ENCODE measurements at places on chromosomes 6 and 20.

- no peak for DNase-seq
These were observed 2.2 kb upstream of the CENPB start for GRCh38 chr20:3788685-3789155.

- peak; percentile 45 for DNase-seq
These were observed 174.3 kb upstream of the TNFAIP3 start for GRCh38 chr6:137692806-137693205.

DNA sequence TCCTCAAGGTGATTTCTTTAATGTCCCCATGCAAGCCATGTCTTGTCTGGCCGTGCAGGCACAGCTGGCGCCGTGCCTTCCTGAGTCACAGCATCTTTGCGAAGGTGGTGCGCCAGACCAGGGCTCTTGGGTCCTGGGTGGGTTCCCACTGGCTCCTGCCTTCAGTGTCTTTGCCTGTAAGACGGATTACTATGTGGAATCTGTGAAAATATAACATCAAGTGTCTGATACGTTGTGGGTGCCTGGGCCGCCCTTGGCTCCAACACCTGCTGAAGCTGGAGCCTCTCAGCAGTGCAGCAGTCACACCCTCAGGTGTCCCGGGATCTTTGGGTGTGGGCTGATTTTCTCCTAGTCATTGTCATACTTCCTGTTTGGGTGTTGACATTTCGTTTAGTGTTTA is 3.2 kb downstream of the OSBPL2 start:
- DNase-seq, result no peak

DNA sequence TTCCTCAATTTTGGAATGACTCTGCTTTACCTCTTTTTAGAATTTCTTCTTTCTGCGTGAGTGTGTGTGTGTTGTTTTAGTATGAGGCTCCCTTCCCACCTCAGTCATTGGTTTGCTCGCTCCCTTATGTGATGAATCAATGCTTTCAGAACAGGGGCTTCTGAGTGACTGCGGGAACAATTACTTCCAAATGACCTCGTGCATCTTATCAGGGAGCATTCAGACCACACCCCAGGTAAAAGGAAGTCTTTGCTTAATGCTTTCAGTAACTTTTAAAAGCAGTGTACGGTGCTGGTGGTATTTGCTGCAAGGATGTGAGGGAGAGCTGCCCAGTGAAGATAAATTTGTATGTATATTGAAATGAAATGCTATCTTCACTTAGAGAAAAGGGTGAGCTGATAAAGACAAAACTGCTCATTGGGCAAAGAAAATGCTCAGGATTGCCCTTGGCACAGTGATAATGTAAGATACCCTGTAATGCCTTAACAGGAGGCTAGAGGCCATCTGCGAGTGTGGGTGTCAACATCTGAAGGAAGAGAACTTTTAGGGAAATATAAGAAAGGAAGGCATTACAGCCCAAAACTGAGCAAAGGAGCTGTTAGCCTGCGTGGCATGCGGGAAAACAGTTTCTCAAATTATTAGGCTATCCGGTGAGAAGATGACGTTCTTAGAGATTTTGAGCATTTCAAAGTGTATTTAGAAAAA is at the start of gene MLIP:
Gene MLIP (plus strand): TSS at position 103 of the 705 bp plus-strand sequence. CDS start 37 bp downstream, at position 140.
- DNase-seq, result no peak

GRCh38 chr6:34618430-34619182 is 62.5 kb upstream of the SPDEF start:
- no peak for DNase-seq

DNA sequence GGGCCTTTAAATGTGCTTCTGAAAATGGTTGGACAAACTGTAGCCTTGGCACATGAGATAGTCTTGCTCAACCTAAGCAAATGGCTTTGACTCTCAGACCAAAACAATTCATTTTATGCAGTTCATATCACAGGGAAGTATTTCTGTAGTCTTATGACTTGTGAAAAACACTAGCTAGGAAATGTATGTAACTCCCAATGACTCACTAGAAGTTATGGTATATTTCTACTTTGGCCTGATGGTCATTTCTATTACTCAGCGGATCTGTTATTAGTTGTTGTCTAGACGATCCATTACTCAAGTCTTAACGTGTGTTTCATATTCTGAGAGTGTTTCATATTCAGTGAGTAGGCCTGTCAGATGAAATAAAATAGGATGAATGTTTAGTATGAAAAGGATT is 1333.5 kb downstream of the KHDRBS2 start:
- DNase-seq, result no peak

DNA sequence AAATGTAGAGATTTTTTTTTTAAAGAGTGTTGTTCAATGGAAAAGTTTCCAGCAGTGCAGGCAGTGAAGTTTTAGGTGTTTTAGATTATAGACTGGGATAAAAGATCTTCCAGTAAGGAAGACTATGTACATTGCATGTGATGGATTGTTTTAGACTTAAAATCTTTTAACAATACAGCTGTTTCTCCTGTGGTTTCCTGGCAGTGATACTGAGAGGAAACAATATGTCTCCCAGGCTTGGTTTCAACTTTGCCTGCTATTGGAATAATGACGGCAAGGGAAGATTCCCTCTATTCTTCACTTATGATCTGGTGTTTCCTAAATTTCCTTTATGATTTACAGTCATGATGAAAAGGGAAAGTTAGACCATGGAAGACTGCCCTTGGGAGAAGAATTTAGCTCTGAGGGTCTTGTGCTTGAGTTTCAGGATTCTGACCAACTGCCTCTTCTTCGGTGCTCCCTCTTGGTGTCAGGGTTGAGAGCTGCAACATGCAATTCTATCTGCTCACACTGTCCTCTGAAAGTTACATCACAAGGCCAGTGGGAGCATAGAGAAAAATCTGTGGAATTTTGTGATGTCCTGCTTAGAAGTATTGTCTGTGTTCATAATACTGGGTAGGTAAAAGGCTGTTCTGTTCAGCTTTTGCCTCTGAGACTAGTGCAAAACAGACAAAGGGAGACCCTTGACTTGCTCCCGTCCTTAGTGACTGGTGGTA is 262.8 kb upstream of the MAN1A1 start:
- peak; percentile 30 for DNase-seq

DNA sequence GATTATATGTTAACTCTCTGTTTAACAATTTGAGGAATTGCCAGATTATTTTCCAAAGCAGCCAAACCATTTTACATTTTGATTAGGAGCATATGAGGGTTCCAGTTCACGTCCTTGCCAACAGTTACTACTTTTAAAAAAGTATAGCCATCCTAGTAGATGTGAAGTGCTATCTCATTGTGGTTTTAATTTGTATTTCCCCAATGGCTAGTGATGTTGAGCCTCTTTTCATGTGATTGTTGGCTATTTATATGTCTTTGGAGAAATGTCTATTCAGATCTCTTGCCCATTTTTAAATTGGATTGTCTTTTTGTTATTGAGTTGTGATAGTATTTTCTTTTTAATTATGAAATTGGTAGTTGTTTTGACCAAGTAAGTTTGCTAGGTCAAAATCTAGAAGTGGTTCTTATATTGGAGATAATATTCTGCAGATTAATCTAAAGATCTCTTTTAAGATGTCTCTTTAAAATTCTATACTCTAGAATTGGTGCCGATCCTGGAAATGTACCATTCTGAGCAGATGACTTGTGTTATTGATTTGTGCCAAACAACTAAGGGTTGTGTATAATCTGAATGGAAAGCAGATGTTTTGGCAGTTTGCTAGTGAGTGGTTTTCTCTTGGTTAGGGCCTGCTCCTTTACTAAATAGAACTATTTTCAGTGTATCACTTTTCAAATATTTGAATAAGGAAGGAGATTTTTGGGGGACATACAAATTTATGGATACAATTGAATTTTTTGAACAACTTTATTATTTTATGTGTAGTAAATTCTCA is 99.5 kb downstream of the CDKAL1 start:
- no peak for DNase-seq

GRCh38 chr6:85824329-85824728 is 181.6 kb upstream of the SYNCRIP start:
- DNase-seq, result no peak

DNA sequence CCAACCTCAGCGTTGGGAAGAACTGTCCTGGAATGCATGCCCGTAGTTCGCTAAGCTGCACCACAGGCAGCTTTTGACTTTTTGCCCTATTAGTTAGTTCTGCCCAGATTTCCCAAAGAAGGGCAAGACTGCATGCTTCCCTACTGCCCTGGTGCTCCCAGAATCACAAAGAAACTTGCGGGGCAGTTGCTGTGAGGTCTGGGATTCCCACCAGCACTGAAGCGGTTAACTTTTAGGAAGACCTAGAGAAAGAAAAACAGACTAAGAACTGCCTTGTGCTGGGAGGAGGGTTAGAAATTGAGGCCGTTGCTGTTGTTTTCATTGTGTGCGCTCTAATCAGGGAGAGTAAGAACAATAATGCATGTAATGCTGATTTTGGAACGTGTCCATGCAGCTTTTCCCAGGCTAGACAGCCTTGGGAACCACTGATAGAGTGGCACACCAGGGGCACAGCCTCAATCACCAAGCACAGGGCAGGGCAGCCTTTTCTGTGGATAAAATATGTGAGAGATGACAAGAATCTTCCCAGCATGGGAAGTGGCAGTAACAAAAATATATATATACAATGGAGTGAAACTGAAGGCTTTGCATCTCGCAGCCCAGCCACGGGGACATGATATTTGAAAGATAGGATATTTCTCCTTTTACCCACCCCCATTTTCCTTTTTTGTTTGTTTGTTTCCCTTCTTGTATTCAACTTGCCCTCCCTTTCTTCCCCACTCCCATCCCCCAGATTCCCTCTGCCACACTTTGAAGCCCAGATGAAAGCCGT is 137.7 kb upstream of the HEY2 start:
- DNase-seq, result peak; percentile 83

DNA sequence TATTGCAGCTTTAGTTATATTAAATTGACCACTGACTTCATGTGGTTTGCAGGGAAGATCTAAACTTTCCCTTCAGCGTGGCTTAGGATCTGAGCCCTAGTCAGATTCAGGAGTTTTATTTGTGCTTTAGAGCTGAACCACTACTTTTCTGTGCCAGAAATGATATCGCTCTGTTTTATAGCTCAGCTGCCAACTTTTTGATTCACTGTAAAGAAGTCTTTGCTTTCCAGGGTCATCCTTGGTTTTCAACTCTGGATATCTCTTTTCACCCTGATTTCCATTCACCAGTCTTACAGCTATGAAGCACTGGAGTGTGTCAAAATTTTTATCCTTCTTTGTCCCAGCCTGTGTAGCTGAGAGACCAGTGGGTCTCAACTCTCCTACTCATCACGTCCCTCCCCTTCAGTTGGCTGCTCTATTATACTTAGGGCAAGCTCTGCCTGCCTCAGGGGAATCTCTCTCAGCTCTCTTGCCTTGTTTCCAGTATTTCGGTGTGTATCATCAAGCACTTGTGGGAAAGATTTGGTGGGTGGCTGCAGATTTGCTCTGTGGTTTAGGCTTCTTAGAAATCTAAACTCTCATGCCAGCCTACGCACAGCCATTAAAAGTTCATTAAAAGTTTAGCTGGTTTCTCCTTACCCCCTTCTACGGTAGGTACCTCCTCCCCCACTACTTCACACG is 425.5 kb downstream of the TENT5A start:
- no peak for DNase-seq

DNA sequence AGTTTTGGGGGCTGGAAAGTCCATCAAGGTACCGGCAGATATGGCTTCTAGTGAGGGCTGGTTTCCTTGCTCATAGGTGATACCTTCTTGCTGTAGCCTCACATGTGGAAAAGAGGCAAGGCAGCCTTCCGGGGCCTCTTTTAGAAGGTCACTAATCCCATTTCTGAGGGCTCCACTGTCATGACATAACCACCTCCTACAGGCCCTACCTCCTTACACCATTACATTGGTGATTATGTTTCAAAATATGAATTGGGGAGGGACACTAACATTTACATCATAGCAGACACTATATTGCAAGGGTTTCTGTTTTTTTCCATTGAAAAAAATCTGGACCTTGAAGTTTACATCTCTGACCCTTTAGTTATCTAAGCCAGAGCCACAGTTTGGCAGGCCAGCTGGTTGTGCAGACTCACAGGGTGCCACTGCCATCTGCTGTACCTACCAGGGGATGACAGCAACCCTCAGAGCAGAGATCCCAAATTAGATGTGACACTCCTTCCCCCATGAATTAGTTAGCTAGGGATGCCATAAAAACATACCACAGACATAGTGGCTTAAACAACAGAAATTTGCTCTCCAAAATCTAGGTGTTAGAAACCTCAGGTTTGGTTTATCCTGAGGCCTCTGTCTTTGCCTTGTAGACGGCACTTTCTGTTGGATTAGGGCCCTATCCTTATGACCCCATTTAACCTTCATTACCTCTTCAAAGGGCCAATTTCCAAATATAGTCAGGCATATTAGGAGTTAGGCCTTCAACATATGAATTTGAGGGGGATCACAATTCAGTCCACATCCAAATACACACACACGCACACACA is 166.4 kb upstream of the RNF217 start:
- DNase-seq, result peak; percentile 35

- DNase-seq, result no peak
These were observed 150.8 kb downstream of the ASCC3 start for GRCh38 chr6:100730001-100730980.

- no peak for DNase-seq
These were observed 488.8 kb downstream of the TENT5A start for GRCh38 chr6:81263531-81264168.

DNA sequence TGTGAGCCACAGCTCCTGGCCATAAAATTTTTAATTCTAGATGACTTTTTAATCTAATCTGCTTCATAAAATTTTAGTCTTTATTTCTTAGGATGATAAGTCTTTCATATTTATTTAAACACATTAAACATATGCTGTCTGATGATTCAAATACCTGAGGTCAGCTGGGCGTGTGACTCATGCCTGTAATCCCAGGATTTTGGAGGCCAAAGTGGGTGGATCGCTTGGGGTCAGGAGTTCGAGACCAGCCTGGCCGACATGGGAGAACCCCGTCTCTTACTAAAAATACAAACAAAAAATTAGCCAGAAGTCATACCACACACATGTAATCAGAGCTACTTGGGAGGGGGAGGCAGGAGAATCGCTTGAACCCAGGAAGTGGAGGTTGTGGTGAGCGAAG is 53.1 kb downstream of the RBM24 start:
- DNase-seq, result no peak

DNA sequence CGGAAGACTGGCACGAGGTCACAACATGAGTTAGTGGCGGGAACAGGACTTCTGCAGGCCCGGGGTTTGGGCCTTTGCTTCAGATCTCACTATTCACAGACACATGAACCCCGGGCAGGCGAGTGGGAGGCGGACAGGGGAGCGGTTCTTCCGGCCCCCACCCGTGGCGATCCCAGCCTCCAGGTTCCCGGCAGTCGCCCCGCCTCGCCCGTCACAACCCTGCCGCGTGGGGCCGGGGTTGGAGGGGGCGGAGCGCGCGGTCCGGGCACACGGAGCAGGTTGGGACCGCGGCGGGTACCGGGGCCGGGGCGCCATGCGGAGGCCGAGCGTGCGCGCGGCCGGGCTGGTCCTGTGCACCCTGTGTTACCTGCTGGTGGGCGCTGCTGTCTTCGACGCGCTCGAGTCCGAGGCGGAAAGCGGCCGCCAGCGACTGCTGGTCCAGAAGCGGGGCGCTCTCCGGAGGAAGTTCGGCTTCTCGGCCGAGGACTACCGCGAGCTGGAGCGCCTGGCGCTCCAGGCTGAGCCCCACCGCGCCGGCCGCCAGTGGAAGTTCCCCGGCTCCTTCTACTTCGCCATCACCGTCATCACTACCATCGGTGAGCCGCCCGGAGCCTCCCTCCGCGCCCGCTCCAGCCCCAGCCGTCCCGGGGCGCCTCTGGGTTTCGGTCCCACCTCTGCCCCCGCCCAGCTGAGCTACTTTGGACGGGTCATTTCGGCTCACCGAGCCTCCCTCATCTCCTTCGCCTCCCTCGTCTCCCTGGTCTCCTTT is at the start of gene KCNK15:
Gene KCNK15 (plus strand): TSS at position 268 of the 769 bp plus-strand sequence. CDS start 46 bp downstream, at position 314.
- DNase-seq, result no peak
